ENCODE measurements at places on chromosomes 2 and 18.

GRCh38 chr18:74797577-74798151 lies 200.0 kb downstream of the ZNF407 start:
- DNase-seq = no peak

- DNase-seq = no peak
Observed at GRCh38 chr2:85410584-85411404, 628 bp upstream of the CAPG start.

GRCh38 chr2:154470376-154470775 lies 228.1 kb upstream of the KCNJ3 start:
- DNase-seq = no peak

DNA sequence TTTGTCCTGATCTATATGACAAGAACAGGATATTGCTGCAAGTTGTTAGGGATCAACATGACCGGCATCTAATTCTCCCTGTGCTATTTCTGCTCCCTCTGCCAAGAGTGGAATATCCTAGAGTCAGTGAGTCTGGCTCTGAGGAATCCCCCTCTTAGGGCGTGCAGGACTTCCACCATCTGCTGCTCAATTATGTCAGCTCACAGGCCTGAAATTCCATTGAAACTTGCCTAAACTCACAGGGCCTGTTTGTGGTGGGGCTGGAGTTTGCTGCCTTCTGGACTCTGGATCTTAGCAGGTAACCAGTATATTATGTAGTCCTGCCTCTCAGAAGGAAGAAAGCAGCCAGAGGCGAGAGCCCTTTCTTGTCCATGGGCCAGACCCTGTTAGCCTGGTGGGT lies 323.0 kb downstream of the TSN start:
- DNase-seq = no peak

DNA sequence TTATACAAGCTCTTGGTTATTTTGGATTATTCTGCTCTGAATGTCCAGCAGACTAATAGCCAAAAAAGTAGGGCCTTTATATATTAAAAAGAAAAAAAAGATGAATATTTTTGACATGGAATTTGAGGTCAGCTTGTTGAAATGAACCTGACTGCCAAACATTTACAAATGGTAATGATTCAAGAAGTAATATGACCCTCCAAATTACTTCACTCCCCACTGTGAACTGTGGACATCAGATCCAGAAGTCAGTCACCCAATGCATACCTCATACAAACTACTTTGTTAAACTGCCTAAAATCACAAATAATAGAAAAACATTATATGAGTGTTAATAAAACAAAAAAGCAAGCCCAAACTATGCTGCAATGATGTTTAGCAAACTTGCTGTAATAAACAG lies 10.0 kb downstream of the EPG5 start:
- no peak for DNase-seq

- no peak for DNase-seq
Observed at GRCh38 chr2:101771227-101771902, 73.9 kb downstream of the MAP4K4 start.

DNA sequence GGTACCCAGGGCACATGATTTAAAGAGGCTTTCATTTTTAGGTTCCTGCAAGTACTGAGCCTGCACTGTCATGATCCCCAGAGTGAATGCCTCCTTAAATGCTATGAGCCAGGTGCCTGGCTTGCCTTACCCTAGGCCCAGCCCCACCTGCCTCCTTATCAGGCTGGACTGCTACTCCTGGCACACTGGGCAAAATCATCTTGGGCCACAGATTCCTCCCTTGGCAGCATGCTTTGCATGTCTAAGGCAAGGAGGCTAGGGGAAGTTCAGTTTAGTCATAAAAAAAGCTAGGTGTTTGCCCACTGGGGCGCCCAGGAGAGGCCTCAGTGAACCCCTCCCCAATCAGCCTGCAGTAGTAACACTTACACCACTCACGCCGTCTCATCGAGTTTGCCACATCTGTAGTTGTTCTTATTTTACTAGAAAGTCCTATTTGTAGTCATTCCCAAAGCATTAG lies 45.1 kb downstream of the LBH start:
- no peak for DNase-seq

DNA sequence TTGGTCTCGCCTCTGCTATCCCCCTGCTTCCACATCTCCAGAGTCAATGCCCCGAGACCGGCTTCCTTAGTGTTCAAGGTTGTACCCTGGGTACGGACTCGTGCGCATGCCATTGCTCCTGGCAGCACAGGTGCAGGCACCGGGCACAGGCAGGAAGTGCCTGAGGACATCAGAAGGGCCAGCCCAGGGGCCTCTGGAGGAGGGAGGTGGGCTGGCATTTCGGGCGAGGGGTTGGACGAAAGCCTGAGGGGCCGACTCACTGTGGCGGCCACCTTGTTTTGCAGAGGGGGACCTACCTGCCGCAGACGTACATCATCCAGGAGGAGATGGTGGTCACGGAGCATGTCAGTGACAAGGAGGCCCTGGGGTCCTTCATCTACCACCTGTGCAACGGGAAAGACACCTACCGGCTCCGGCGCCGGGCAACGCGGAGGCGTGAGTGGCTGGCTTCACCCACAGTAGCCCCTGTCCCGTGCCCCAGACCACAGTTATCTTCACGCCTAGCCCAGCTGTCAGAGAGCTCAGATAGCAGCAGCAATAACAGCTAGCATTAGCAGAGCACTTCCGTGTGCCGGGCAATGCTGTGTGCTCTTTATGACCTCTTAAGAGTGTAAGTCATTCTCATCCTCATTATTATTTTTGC lies 12.5 kb downstream of the ITM2C start:
- no peak for DNase-seq

DNA sequence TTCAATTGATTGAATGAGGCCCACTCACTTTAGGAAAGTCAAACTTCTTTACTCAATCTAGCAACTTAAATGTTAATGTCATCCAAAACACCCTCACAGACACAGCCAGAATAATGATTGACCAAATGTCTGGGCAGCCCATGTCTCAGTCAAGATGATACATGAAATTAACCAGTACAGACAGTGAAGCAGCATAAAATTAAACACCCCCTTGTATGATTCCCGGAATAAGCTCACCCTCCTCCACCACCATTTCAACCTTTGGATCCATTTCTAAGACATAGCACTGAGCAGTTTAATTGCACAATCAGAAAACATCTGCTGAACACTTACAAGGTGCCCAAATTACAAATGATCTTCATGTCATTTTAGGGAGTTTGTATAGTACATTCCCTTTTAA lies 570.7 kb upstream of the ID2 start:
- DNase-seq = no peak

GRCh38 chr2:105553538-105554196 lies 154.8 kb upstream of the FHL2 start:
- DNase-seq = no peak

DNA sequence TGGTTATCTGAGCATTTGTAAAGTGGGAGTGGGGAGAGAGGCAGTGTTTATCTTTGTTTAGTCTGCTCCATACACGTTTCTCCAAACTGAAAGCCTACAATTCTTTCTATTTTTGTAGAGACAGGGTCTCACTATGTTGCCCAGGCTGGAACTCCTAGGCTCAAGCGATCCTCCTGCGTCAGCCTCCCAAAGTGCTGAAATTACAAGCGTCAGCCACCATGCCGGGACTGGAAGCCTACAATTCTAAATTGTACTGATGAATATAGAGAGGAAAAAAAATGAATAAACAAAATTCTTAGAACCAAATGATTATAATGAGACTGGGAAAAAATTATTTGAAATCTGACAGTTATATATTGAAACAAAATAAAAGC lies 1.4 kb upstream of the ZFAND2B start:
- DNase-seq = no peak

- DNase-seq = no peak
Observed at GRCh38 chr2:226725126-226725860, 74.3 kb downstream of the IRS1 start.

All from activated effector memory CD4-positive, alpha-beta T cell treated with Interleukin-2 at 50 U/mL for 16 hours (primary cell).